ENCODE measurements at places on chromosomes 13 and 19.

DNA sequence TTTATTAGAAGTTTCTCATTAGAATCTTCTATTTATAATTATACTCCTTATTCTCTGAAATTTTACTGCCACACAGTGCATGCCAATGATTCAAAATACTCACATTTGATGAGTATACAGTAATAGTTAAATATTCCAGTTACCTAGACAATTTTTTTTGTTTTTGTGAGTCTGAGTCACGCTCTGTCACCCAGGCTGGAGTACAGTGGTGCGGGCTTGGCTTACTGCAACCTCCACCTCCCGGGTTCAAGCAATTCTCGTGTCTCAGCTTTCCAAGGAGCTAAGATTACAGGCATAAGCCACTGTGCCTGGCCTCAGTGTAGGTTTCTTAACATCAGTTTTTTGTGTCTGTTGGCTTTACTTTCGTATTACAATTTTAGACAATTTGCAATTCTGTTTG, 87.1 kb downstream of the ZNF486 start:
- no peak for DNase-seq

- no peak for DNase-seq
Observed at GRCh38 chr19:48290401-48290770, 20.5 kb downstream of the ZNF114 start.

- DNase-seq = no peak
Observed at GRCh38 chr19:31675193-31675913, 326.1 kb upstream of the TSHZ3 start.

- no peak for DNase-seq
Observed at GRCh38 chr19:39768786-39769185, 9.9 kb upstream of the LEUTX start.

DNA sequence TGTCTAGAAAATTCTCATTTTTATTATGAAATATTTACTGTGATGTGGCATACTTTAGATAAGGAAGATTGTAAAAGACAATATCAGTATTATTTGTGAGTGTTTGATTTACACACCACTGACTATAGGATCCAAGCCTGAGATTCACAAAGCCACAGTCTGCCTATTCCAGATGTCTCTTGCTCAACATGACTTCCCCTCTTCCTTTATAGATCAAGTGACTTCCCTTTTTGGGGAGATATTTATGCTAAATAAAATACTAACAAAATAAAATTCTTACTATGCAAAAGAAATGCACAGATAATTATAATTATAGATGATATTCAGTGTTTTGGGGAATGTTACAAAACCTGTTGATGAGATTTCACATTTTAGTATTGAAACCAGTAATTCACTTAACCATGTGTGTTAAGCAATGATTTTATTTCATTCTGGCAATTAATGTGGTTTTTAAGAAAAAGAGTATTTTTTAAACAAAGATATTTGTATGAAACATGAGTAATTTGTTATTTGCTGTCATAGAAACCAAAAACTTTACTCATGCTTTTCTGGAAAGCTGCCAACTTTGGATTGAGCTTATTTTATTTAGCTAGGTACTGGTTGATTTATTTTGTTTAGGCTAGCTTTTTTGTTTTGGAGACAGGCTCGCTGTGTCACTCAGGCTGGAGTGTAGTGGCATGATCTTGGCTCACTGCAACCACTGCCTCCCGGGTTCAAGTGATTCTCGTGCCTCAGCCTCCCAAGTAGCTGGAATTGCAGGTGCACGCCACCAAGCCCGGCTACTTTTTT, 13.7 kb upstream of the GPR183 start:
- DNase-seq = no peak

DNA sequence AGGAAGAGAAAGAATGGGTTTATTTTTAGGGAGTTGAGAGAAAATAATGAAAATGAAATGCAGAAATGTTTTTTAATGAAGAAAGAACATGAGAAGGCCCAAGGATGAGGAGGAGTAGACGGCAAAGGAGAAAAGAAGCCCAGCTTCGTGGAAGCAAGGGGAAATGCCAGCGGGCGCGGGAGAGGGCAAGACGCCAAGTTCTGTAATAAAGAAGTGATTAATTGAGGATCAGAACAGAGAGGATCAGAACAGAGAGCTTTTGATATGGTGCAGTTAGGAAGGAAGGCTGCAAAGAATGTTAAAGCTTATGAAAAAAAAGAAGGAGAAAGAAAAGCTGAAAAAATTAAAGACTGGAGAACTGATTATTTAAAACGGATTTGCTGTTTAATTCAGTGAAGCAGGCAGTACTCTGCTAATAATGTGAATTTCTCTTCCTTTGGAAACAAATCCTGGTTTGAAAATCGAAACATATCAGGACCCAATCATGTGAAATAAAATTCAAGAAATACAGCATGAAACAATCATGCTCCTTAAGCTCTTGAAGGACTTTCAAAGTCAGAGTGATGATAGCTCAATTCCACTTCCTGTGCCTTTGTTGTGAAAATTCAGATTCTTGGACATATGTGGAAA, 99.3 kb upstream of the SOX1 start:
- no peak for DNase-seq

DNA sequence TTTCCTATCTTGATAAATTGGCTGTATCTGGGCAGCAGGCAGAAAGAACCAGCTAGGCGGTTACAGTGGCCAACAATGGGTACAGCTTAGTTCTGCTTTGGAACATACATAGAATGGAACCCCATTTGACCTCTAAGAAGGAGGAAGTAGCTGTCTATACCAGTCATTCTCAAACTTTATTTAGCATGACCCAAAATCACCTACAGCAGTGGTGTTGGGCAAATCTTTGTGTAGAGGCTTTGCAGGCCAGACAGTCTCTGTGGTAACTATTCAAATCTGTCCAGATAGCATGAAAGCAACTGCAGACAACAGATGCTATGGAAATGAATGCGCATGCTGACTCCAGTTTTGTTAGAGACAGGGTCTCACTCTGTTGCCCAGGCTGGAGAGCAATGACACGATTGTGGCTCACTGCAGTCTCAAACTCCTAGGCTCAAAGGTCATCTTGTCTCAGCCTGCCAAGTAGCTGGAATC, 12.0 kb upstream of the KCNC3 start:
- no peak for DNase-seq

- no peak for DNase-seq
Observed at GRCh38 chr19:12695997-12696365, 450 bp downstream of the FBXW9 start.

- DNase-seq = no peak
Observed at GRCh38 chr13:50945669-50946068, 36.1 kb downstream of the RNASEH2B start.

GRCh38 chr19:7778081-7778480, 15.0 kb downstream of the CLEC4M start:
- no peak for DNase-seq

DNA sequence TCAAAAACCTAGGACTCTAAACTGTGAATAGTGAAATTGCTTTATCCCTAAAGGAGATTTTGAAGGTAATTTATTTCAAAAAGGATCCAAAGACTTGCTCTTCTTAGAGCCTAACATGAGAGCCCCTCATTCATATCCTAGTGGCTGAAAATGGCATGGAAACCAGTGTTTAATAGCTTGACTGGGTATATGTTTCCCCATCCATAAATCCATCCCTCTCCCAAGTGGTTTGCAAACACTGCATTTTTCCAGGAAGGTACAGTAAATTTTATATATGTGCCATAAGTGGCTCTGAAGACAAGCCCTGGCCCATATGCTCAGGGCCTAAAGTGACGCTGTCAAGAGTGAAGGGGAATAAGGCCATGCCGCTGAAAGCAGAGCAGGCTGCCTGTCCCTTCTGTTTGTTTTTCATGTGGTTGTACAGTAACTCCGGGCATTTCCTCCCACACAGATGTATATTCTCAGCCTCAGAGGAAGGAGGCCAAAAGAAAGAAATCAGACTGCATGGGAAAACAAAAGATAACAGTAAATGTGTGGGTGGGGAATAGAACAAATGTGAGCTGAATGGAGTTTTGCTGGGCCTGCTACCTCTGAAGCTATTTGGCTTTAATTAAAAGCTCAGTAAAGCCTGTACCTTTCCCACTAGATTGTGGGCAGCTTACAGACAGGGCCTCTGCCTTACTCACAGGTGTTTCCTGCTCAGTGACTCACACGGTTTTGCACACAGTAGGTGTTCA, 181.9 kb downstream of the PCDH9 start:
- no peak for DNase-seq

- no peak for DNase-seq
Observed at GRCh38 chr19:7582446-7582845, 13.2 kb upstream of the CAMSAP3 start.

- no peak for DNase-seq
Observed at GRCh38 chr13:96415831-96416385, 326.0 kb downstream of the HS6ST3 start.

DNA sequence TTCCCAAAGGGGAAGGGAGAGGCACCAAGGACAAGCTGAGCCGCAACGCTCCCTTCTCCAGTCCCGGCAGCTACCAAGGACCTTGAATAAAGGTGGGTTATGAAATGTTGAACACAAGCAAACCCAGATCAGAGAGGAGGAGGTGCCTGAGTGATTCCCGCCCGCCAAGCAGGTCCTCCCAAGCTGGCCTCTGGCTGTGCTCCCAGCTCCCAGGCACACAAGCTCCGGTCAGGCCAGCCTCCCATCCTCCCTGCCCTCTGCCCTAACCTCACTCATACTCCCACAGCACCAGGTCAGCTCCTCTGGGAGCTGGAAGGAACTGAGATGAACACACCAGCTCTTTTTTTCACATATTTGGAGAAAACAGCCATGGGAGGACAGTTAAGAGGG, 3.7 kb downstream of the NAPA start:
- DNase-seq = no peak

DNA sequence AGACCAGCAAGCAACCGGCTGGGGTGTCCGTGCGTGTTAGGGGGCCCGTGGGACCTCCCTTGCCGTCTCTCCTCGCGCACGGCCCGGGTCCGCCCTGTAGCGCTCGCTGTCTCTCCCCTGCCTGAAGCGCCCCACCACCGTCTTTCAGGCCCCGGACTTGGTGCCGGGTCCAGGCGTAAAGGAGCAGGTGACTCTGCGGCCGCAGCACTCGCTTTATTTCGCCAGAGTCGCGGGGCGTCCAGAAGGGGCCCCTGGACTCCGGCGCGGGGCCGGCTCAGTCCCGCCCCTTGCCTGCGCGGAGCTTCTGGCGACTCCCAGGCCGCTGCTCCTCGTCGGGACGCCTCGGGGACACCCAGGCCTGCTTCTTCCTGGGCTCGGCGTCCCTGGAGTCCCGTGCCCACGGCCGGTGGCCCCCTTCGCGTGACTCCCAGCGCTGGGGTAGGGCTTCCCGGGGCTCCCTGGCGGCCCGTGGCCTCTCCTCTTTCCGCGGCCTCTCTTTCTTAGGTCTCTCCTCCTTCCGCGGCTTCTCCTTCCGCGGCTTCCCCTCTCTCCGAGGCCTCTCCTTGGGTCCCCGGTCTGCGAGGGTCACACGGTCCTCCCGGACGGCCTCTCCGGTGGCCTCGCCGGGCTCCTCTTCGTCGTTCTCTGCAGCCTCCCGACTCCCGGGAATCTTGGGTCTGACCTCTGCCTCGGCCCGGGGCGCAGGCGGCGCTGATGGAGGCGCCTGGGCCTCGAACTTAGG, 3.1 kb downstream of the AMH start:
- no peak for DNase-seq

GRCh38 chr19:18677156-18677555, 6.3 kb upstream of the CRTC1 start:
- DNase-seq = no peak

DNA sequence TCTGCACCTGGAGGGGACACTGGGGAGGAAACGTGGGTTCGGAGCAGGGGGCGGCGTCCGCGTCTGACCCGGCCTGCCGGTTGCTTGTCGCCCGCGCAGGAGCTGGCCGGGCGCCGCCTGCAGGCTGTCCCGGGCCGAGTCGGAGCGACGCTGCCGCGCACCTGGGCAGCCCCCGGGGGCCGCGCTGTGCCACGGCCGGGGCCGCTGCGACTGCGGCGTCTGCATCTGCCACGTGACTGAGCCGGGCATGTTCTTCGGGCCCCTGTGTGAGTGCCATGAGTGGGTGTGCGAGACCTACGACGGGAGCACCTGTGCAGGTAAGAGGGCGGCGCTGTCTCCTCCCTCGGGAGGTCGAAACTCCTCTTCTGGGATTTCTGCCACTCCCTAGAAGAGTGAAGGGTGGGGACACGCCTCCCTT, 1.3 kb downstream of the ITGBL1 start:
- no peak for DNase-seq

- DNase-seq = no peak
Observed at GRCh38 chr13:31442571-31442970, 242.8 kb downstream of the B3GLCT start.

GRCh38 chr13:51437550-51438127, 15.2 kb downstream of the INTS6 start:
- no peak for DNase-seq

- DNase-seq = no peak
Observed at GRCh38 chr19:29325241-29325975, 112.5 kb upstream of the UQCRFS1 start.

DNA sequence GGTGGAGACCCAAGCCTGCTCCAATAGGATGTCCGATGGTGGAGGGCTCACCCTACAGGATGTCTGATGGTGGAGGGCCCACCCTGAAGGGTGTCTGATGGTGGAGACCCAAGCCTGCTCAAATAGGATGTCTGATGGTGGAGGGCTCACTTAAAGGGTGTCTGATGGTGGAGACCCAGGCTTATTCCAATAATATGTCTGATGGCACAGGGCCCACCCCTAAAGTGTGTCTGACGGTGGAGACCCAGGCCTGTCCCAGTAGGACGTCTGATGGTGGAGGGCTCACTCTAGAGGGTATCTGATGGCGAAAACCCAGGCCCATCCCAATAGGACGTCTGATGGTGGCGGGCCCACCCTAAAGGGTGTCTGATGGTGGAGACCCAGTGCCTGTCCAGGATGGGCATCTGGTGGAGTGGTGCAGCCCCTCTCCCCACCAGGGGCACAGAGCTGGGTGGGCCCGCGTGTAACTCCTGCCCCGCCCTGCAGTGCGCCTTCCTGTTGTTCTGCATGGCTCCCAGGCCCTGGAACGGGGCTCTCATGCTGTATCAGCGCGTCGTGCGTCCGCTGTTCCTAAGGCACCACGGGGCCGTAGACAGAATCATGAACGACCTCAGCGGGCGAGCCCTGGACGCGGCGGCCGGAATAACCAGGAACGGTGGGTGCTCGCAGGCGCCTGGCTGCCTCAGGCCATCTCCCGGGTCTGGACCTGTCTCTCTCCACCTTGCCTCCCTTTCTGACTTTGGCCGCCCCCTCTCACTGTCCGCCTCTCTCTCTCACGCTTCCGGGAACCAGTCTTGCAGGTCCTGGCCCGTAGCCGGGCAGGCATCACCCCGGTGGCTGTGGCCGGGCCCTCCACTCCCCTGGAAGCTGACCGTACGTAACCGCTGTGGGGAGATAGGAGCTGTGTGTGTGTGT, 5.1 kb downstream of the REEP6 start:
- DNase-seq = no peak
